ENCODE measurements at places on chromosomes 12 and 14.

- no peak for DNase-seq
These were observed 73.1 kb downstream of the ZFP36L1 start for GRCh38 chr14:68719634-68720384.

DNA sequence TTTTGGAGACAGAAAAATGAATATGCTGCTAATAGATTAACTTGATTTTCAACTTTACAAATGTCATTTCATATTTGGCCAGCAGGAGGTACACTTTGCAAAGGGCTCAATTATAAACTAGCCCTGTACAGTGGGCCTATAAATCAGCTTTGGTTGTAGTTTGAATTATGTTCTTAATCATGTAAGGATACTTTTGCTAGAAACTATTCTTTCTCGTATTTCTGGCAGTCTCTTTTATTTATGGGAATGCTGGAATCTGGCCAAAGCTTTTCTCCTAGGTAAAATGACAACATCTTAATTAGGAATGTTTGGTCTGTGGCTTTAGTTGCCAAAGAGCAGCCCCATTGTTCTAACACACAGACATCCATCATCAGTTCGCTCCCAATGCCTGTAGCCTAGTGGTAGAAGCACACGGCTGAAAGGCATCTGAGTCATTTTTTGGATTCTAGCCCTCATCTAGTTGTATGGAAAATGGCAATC, 1322.3 kb upstream of the SEL1L start:
- DNase-seq, result no peak

DNA sequence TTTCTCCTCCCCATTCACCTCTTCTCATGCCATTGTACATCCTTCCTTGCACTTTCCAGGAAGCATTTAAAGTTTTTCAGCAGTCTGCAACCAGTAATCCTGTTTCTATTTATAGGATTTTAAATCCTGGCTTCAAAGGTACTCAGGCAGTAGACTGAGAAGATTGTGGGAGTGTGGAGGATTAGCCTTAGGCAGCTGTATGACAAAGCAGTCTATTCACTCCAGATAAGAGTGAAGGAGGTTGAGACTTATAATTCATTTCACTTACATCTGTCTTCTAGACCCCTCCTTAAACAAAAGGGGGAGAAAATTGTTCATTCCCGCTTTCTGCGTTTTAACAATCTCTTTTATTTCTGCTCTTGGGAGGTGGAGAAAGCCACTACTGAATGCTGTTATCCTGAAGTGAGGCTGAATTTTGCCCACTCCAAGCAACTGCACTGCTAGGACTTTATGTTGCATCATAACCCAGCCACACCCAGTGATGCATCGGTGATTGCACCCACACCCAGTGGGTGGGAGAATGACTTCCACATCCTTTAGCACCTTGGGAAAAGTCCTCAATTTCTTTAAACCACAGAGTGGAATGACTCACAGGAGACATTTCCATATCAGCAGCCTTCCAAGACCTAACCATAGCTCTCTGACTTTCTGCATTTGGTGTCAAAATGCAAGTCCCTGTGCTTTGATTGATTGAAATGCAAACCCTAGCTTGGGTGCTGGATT, 382.5 kb upstream of the ATP2B1 start:
- peak; percentile 91 for DNase-seq

GRCh38 chr12:78560633-78561032, 303.9 kb upstream of the SYT1 start:
- no peak for DNase-seq

GRCh38 chr12:54429014-54429471, 10.0 kb upstream of the ITGA5 start:
- no peak for DNase-seq

- no peak for DNase-seq
These were observed 14.7 kb downstream of the NKX2-1 start for GRCh38 chr14:36505181-36505815.

DNA sequence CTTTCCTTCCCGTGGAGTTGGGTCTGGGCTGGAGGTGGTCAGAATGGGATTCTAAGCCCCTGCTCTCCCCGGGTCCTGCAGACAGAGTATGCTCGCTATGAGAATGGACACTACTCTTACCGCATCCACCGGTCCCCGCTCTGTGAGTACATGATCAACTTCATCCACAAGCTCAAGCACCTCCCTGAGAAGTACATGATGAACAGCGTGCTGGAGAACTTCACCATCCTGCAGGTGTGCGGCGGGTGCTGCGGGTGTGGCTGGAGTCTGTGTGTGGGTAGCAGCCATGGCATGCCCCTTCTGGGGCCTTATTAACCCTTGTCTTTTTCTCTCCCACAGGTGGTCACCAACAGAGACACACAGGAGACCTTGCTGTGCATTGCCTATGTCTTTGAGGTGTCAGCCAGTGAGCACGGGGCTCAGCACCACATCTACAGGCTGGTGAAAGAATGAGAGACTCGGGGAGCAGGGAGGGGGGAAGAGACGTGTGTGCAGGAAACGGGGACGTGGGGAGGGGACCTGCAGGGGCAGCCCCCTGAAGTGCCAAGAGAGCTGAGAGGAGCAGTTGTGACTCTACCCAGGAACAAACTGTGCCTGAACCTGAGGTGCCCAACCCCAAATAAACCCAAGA, 37.0 kb upstream of the TSPAN9 start:
- DNase-seq, result no peak

DNA sequence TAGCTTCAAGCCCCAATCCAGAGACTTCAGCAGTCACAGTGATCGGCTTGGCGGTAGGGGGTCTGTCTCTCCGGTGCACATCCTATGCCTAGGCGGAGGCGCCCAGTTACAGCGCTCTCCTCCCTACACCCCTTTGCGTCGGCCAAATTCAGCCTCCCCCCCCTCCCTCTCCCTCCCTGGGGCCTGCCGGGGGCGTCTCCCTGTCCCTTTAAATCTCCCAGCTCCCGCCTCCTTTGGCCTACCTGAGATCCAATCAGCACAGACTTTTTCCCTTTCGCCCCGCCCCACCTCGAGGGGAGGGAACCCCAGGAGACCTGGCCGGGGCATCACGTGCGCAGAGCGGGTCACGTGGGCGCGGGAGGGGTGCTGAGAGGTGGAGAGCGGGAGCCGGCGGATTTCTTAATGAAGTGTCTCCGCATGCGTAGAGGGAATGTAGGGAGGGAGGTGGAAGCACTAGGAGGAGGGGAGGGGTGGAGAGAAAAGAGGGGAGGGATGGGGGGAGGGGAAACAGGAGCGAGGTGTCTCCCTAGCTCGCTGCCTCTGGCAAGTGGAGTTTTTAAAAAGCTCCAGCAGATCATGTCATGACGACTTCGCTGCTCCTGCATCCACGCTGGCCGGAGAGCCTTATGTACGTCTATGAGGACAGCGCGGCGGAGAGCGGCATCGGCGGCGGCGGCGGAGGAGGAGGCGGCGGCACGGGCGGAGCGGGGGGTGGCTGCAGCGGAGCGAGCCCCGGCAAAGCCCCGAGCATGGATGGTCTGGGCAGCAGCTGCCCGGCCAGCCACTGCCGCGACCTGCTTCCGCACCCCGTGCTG, at the start of gene HOXC13:
Gene HOXC13 (plus strand): TSS at position 506 of the 815 bp plus-strand sequence. CDS start 76 bp downstream, at position 582.
- DNase-seq, result no peak

DNA sequence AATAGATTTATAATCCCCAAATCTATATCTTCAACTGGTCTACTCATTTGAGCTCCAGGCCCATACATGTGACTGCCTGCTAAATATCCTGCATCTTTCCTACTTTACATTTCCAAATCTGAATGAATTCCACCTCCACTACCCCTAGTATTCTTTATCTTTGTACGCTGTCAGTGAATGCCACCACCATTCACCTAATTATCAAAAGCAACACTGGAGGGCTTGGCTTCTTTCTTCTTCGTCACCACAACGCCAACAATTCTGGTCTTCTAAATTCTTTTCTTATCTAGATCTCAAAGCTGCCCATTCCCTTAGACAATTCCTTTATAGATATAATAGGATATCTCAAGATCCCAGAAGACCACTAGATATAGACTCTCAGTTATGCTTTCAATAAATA, 47.1 kb upstream of the ADAMTS20 start:
- DNase-seq, result no peak

DNA sequence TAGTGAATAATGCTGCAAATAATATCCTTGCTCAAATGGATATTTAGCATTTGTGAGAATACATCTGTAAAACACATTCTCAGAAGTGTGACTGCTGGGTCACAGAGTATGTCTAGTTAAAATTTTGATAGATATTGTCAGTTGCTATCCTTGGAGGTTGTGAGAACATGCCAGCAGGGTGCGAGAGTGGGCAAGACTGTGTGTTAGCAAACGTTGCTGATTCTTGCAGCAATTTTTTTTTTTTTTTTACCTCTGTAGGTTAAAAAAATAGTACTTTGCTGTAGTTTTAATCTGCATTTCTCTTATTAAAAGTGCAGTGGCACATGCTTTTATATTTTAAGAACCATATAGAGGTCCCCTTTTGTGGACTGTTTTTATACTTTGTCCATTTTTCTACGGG, 4.5 kb upstream of the NYNRIN start:
- no peak for DNase-seq

DNA sequence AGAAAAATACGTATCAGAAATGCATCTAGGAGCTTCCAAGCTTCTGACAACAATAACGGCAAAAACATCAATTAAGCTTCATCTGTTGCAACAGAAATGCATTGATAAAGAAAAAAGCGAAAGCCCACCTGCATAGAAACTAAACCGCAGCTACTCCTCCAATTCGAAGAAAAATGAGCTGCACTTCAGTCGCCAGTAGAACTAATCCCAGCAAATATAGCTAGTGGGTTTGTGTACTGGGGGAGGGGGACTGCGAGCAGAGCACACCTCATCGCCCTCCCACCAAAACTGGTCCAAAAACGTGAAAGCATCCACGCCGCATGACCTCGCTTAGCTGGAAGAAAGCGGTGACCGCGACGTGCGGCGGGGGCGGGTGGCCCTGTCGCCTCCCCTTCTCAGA, 1.2 kb downstream of the SLC35F4 start:
- DNase-seq, result no peak

- DNase-seq, result peak; percentile 71
These were observed 245.9 kb downstream of the ADAMTS20 start for GRCh38 chr12:43306066-43306465.

DNA sequence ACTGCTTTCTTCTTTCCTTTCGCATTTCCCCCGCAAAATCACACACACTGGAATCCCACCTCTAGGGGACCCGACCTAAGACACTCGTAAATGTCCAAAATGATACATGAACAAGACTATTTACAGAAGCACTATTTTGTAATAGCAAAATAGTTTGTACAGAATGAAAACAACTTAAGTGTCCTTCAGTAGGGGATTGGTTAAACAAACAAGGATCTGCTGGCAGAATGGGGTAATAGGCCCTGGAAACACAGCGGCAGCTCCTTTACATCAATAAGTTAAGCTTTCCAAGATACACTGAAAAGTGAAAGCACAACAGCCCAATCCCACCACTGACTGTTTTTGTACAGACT, 48.8 kb downstream of the LTBP2 start:
- DNase-seq, result no peak

DNA sequence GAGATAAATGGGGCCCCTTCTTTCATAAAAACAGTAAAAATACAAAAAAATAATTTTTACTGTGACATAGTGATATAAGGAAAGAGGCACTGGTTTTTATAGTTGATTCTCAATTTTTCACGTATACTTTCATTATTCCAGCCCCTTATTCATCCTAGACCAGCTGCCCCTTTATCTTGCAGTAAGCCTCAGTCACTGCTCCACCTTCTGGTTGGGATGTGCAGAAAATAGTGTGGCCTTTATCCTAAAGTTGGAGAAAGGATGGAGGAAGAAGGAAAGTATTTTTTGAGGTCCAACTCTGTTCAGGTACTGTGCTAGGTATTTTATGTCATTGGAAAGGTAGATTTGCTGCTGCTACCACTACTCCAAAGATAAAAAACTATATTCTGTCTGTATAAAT, 172.7 kb downstream of the ANO6 start:
- peak; percentile 42 for DNase-seq

DNA sequence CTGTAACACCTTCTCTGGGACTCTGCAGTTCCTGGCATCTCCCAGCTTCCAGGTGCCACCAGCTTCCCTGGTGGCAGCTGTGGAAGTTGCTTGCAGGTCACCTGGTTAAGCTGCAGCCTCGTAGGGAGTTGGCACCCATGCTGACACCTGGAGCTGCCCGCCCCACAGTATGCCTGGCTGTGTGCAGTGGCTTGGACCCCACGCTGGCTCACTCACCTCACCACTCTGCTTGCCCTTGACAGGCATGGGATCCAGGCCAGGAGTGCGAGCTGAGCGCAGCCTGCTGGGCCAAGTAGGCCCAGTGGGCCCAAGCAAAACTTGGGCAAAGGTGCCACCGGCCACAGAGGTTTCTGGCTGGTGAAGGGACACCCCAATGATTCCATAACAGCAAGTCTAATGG, 48.5 kb downstream of the EGLN3 start:
- DNase-seq, result no peak

GRCh38 chr12:96438330-96438729, 38.1 kb upstream of the CDK17 start:
- DNase-seq, result no peak

DNA sequence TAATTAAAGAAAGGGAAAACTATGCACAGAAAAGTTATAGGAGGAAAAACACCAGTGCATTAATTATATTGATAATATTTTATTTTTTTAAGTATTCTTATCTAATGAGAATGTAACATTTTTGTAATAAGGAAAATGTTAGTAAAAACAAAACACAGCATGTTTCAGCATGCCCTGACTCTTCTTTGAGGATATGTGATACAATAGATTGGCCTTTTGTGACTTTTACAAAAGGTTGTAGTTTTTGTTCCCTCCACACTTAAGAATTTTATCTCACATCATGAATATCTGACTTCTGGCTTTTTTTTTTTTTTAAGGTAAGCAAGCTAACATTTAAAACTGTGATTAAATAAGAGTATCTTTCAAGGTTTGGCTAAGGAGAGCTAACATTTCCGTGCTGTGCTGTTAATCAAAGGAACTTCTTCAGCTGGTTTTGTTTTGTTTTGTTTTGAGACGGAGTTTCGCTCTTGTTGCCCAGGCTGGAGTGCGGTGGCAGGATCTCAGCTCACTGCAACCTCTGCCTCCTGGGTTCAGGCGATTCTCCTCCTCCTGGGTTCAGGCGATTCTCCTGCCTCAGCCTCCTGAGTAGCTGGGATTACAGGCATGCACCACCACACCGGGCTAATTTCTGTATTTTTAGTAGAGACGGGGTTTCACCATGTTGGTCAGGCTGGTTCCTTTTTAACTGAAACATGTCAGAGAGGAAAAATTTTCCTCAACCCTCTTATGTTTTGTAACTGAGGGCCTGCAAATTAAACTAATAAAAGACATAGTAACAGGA, 30.8 kb upstream of the RESF1 start:
- DNase-seq, result no peak

GRCh38 chr14:22753586-22753985, 12.9 kb upstream of the OXA1L start:
- no peak for DNase-seq

- no peak for DNase-seq
These were observed 161.5 kb downstream of the CALM1 start for GRCh38 chr14:90558041-90558982.

DNA sequence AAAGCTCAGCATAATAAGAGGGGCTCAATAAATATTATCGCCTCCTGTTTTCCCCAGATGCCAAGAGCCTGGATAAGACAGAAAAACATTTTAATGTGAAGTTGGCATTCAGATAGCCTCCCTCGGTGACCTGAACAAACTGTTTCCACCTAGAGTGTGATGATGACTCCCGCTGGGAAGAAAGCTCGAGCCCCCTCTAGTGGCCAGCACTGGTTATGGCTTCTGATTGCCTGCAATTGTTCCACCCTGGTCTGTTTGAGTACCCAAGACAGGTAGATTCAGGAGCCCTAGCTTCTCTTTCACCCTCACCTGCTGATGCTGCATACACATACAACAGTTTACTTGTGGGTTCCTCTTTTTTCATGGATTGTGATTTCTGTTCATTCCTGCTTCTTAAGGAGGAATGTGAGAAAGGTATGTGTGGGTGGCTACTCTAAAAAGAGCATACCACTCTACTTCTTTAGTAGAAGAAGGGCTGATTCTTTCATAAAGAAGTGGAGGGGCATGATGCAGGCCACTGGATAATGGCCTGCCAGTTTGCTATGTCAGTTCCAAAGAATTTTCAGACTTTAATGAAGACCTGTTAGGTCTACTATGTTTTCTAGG, 6.4 kb downstream of the ERG28 start:
- peak; percentile 41 for DNase-seq
